Renal cortex interstitium (tissue), 15 donors: ENCODE measurements at places on chromosomes 3 and 15. TPM values are rescaled to one million over a fixed set of nuclear protein-coding genes. Genes with fewer than 3 reads are reported as not detected.
A peak's percentile ranks its signal among the peaks of the same experiment; 100 is the strongest.

GRCh38 chr3:17412950-17413530 is 329.4 kb downstream of the TBC1D5 start:
- no peak for DNase-seq

- DNase-seq: no peak
Observed at GRCh38 chr3:185242642-185243041, 11.2 kb downstream of the EHHADH start.

- no peak for DNase-seq
Observed at GRCh38 chr15:55954862-55955605, 38.4 kb downstream of the NEDD4 start.

- DNase-seq: no peak
Observed at GRCh38 chr3:13008155-13008995, 64.9 kb downstream of the IQSEC1 start.

- peak; percentile 43 for DNase-seq
Observed at GRCh38 chr3:65751123-65751700, 287.5 kb downstream of the MAGI1 start.

- peak; percentile 59 for DNase-seq
Observed at GRCh38 chr15:74750751-74751150, 2.1 kb downstream of the CYP1A2 start.

DNA sequence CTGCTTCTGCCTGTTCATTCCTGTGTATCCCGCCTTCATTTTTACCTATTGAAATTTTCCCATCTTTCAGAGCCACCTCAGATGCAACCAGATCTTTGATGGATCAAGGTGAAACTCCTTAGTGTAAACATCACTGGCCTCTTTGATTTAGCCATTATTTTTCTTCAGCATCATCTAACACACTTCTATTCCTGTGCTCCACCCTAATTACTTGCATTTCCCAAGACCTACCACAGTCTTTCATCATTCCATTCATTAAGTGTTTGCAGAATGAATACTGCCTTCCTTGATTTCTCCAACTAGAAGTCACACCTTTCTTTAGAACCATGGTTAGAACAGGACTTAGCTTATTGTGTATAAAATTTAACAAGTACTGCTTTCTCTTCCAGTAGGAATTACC is 55.5 kb upstream of the SKIL start:
- DNase-seq: no peak

GRCh38 chr15:65306551-65306950 is 2.1 kb downstream of the RNU5B-1 start:
- no peak for DNase-seq

GRCh38 chr3:49257187-49257586 is 19.8 kb downstream of the C3orf62 start:
- no peak for DNase-seq

GRCh38 chr3:47377186-47377585 is 3.6 kb upstream of the PTPN23 start:
- DNase-seq: no peak

DNA sequence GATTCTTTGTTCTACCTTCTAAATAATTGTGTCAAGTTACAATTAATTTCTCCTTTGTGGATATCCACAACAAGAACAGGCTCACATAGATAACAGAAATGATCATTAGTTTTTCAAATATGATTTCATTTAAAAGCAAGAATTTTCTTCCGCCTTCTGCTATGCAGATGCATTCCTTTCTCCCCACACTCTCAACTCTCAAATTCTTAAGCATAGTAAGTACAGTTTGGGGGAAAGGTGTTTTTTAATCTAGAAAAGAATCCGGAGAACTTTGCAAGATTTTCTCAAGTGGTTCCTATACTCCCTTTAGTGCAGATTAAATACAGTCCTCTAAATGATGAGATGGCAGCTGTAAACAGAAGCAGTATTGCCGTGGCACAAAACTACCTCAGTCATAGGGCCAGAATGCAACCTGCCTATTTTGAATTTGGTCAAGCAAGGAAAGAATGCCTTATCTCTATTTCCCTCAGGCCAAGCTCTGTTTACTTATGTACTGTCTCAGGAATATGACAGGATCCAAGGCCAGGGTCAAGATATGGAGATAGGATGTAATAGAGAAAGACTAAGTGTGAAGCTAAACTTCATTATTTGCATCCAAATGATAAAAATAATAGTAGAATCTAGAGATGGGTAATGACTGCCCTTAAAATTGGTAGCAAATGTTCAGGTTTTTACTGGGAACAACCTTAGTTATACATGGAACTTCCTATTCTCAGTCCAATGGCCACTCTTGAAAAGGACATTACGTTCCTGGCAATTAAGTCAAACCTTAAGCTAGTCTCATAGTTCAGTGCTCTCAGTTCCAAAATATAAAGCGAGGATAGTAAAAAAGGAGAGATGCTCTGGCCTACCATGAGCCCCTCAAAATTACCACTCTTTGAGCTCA is 77.3 kb upstream of the PHLDB2 start:
- DNase-seq: no peak

GRCh38 chr15:93040288-93041158 is 48.5 kb downstream of the RGMA start:
- DNase-seq: no peak

Gene KCNAB1
- polyA plus RNA-seq: 3.3 TPM

Gene PLA2G4D
- 0.08 TPM for polyA plus RNA-seq

Gene FAM43A
- polyA plus RNA-seq: 5.6 TPM

Gene RTP1
- not detected for polyA plus RNA-seq
